ENCODE measurements at places on chromosomes 2 and 18. TPM values are rescaled to one million over a fixed set of nuclear protein-coding genes. Genes with fewer than 3 reads are reported as not detected.

DNA sequence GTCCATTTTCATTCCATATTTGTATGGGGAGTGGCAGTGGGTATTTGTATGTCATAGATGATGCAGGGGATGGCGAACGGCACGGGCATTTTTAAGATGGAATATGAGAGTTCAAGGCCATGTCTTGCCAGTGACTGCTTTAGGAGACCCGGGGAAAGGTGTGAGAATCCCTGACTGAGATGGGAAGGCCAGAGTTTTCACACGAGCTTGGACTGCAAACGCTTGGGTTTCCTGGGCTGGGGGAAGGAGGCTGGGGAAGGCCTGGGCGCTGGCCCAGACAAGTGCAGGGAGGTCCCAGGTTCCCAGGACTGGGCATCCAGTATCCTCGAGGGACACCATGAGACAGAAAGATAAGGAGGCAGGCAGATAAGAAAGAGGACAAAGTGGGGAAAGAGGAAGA is 35.2 kb downstream of the CNGA3 start:
- no peak for DNase-seq

- no peak for DNase-seq
Observed at GRCh38 chr2:217000406-217000805, 140.5 kb upstream of the TNP1 start.

KLHL41 gene
- not detected for total RNA-seq

ITPRID2 gene
- total RNA-seq, result 40.8 TPM

KRTCAP3 gene
- 6.7 TPM for total RNA-seq
